IMR-90 (cell line): ENCODE measurements at places on chromosomes 3 and 15. TPM values are rescaled to one million over a fixed set of nuclear protein-coding genes. Genes with fewer than 3 reads are reported as not detected.
A peak's percentile ranks its signal among the peaks of the same experiment; 100 is the strongest.

INKA1 gene
- 2.3 and 2.8 TPM in 2 replicates for total RNA-seq

DNA sequence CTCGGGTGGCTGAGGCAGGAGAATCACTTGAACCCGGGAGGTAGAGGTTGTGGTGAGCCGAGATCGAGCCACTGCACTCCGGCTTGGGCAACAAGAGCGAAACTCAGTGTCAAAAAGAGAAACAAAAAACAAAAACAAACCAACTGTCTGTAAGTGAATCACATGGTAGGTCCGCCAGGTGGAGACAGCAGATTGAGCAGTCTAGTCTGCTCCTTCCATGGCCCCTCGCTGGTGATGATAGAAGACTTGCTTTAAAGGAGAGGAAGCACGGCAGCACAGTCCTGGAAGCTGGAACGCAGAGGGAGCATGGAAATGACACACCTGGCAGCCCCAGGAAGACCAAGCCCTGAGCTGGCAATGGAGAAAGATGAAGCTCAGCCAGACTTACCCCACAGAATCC is 31.4 kb upstream of the MGLL start:
- no peak overlapping the region for H3K4me3 ChIP-seq
- no peaks in the 10 kb centered on the region for H3K4me1 ChIP-seq
- H3K36me3 ChIP-seq: no peaks in the 10 kb centered on the region
- no peak overlapping the region for H3K27ac ChIP-seq

- no peaks in the 10 kb centered on the region for H3K4me1 ChIP-seq
- no peaks in the 10 kb centered on the region for H3K36me3 ChIP-seq
These were observed 50.7 kb downstream of the ADAMTS17 start for GRCh38 chr15:100291106-100291505.

RAB27A gene
- total RNA-seq: 4.8 and 8.6 TPM in 2 replicates

DNA sequence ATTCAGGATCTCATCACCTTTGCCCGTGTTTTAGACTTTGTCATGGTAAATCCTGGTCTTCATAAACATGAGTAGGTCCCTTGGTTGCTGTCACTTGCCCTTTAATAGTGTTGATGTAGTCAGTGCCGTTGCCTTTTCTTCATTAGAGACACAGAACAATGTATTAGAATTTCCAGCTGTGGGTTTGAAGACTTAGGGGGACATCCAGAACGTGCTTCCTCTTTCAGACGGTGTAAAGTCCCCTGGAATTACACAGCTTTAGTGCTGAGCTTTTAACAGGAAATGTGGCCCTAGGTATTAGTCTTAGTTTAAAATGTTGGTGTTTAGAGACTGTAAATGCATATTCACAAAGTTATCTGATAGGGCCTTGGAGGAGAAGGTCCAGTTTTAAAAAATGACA is 8.8 kb upstream of the LRCH3 start:
- peaks cover 2% of the 10 kb centered on the region; the same call in 1 of the 2 replicates for H3K4me1 ChIP-seq
- no peak overlapping the region for H3K4me3 ChIP-seq
- no peak for DNase-seq
- no peak overlapping the region for H3K27ac ChIP-seq
- no peaks in the 10 kb centered on the region for H3K27me3 ChIP-seq

DNA sequence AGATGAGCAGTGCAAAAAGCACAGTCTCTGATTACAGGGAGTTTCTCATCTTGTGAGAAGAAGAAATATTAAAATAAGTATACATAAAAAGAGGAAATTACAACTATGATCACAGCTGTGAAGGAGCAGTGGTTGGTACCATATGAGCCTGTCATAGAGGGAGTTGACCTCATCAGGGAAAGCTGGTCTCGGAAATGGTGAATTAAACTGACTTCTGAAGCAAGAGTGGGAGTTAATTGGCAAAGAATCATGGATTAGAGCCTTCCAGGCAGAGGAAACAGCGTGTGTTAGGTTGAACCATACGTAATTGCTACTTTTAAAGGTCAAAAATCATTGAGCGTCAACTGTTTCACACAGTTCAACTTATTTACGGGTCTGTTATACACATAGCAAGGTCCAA is 539.1 kb downstream of the EDEM1 start:
- H3K27ac ChIP-seq: no peak overlapping the region
- no peaks in the 10 kb centered on the region for H3K27me3 ChIP-seq
- H3K36me3 ChIP-seq: no peaks in the 10 kb centered on the region
- no peaks in the 10 kb centered on the region for H3K4me1 ChIP-seq
- no peak overlapping the region for H3K4me3 ChIP-seq

DNA sequence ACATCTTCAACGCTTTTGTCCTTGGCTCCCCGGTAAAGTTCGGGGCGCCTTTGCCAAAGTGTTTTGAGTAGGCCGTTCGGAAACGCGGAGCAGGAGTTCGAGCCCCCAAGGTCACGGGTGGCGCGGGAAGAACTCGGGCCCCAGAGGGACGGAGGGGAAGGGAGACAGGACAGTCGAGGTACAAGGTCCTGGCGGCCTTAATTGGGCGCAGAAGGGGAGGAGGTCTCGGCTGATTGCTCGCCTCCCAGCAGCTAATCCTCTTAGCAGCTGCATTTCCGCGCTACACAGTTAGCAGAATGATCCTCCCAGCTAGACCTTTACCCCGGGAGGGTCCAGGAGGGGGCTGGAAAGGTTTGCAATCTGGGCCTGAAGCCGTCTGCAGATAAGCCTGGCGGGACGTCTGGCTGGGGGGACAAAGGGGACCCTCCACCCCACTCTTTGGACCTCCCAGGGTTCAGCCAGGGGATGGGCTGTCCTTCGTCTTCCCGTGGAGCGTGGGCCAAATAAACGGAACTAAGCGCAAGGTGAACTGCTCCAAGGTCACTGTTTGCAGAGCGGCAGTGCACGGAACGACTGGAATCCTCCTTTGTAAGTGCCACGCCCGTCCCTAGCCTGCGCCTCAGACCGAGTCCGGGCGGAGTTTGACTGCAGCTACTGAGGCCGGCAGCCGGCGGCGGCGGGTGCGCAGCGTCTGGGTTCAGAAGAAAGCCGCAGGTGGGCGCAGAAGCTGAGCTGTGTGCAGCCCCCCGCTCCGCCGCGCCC is 7.2 kb downstream of the EOMES start:
- peaks cover 6% of the 10 kb centered on the region; the same call in 1 of the 2 replicates for H3K4me1 ChIP-seq
- peaks cover 68% of the 10 kb centered on the region for H3K27me3 ChIP-seq
- H3K4me3 ChIP-seq: no peak overlapping the region
- DNase-seq: no peak
- H3K36me3 ChIP-seq: no peaks in the 10 kb centered on the region

DNA sequence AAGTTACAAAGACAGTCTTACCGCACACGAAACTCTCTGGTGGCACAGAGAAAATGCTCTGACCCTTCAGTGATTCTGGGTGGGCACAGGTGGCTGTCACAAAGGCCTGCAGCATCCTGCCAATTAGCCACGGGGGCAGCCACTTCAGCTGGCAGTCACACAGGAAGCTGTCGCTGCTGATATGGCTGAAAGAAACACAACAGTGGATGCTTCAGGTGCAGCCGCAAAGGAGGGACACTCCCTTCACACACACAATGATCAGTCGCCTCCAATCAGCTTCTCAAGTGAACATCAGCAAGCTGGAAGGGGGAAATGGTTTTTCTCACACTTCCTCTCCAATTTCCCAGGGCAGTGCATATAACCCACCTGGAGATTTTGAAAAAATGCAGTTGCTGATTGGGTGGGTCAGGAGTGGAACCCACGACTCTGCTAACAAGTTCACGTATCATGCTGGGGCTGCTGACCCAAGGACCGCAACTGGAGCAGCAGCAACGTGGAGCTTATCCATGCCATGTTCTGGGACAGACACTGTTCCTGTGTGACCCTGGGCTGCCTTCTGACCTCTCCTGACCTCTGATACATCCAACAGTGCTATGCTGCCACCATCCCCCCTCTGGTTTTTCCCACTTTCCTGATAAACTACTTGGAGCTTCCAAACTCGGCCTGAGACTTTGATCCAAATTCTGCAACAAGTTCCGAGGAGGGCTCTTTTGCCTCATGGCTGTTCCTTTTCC is 106.6 kb downstream of the LRIG1 start:
- peaks cover 59% of the 10 kb centered on the region for H3K36me3 ChIP-seq
- H3K27me3 ChIP-seq: no peaks in the 10 kb centered on the region
- H3K4me3 ChIP-seq: no peak overlapping the region

GRCh38 chr15:44971036-44971435 is 14.5 kb downstream of the TERB2 start:
- H3K36me3 ChIP-seq: no peaks in the 10 kb centered on the region
- H3K4me1 ChIP-seq: no peaks in the 10 kb centered on the region
- no peak for DNase-seq
- H3K4me3 ChIP-seq: no peak overlapping the region
- H3K27me3 ChIP-seq: no peaks in the 10 kb centered on the region; the same call in 1 of the 2 replicates

PTH1R gene
- total RNA-seq: under 0.01 and 0.18 TPM in 2 replicates

DNA sequence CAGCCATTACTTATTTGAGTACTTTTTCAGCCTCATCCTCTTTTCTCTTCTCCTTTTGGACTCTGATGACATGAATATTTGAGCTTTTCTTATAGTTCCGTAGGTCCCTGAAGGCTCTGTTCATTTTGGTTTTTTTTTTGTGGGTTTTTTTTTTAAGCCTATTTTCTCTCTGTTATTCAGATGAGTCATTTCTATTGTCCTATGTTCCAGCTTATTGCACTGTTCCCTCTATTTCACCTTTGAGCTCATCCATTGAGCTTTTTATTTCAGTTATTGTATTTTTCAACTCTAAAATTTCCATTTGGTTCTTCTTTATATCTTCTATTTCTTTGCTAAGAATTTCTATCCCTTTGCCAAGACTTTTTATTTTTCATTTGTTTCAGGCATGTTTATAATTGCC is 7.2 kb upstream of the MGLL start:
- H3K4me3 ChIP-seq: no peak overlapping the region
- H3K27ac ChIP-seq: no peak overlapping the region
- H3K36me3 ChIP-seq: no peaks in the 10 kb centered on the region
- H3K27me3 ChIP-seq: no peaks in the 10 kb centered on the region

- H3K4me3 ChIP-seq: no peak overlapping the region
- no peak for DNase-seq
- H3K27ac ChIP-seq: no peak overlapping the region
- no peaks in the 10 kb centered on the region for H3K36me3 ChIP-seq
These were observed 210.6 kb upstream of the CHRM5 start for GRCh38 chr15:33757516-33758232.

GRCh38 chr3:79113876-79114275 is 653.9 kb downstream of the ROBO1 start:
- H3K4me1 ChIP-seq: no peaks in the 10 kb centered on the region; the same call in 1 of the 2 replicates
- H3K4me3 ChIP-seq: no peak overlapping the region
- no peak overlapping the region for H3K27ac ChIP-seq
- H3K36me3 ChIP-seq: no peaks in the 10 kb centered on the region
- H3K27me3 ChIP-seq: no peaks in the 10 kb centered on the region

DNA sequence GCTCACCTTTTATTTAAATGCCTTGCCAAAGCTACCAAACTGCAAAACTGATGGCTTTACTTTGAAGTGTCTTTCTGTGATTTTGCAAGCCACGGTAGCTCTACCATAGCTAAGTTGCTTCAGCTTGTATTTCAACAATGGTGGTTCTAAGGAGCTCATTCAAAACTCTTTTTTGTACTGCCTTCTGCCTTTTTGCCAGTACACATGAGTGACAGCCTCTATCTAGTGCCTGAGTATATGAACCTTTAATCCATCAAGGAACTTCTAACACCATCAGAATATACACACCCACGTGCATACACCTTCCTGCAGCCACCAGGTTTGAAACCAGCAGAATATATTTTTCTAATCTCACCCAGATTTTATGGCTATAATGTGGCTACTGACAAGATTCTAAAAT is 10.4 kb upstream of the NR2F2 start:
- H3K4me1 ChIP-seq: peaks cover 13% of the 10 kb centered on the region
- no peak for DNase-seq
- H3K36me3 ChIP-seq: 0 out of 2 replicates have a peak, but pooled peaks cover 2% of the 10 kb centered on the region
- H3K4me3 ChIP-seq: no peak overlapping the region
- H3K27me3 ChIP-seq: no peaks in the 10 kb centered on the region
- H3K27ac ChIP-seq: no peak overlapping the region

NAALADL2 gene
- total RNA-seq: 19.2 and 20.6 TPM in 2 replicates

DNA sequence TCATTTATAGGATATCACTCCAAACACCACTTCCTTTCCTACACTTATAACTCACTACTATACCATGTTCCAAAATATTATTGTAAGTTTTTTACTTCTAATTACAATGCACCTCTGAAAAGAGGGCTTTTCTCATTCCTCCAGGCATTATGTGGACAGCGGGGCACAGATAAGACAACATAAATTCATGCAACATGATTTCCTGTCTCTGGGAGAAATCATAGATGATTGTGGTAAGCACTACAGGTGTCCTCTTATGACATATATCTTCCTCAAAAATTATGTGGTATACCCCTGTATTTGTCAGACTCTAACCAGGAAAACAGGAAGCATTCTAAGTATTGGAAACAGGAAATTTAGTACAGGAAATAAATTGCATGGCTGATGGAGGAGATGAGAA is 45.7 kb upstream of the INO80 start:
- H3K27ac ChIP-seq: peak overlapping the region; percentile 53; the same call in 1 of the 2 replicates
- H3K27me3 ChIP-seq: no peaks in the 10 kb centered on the region
- no peaks in the 10 kb centered on the region for H3K36me3 ChIP-seq

GRCh38 chr15:81480645-81481053 is 106.6 kb upstream of the TMC3 start:
- no peaks in the 10 kb centered on the region for H3K36me3 ChIP-seq
- DNase-seq: peak; percentile 69
- H3K4me3 ChIP-seq: no peak overlapping the region
- H3K27me3 ChIP-seq: no peaks in the 10 kb centered on the region
- no peaks in the 10 kb centered on the region for H3K4me1 ChIP-seq

GRCh38 chr3:186141790-186142189 is 32.9 kb upstream of the ETV5 start:
- no peaks in the 10 kb centered on the region for H3K36me3 ChIP-seq
- no peaks in the 10 kb centered on the region for H3K4me1 ChIP-seq
- no peak overlapping the region for H3K27ac ChIP-seq
- H3K4me3 ChIP-seq: no peak overlapping the region
- no peak for DNase-seq

DNA sequence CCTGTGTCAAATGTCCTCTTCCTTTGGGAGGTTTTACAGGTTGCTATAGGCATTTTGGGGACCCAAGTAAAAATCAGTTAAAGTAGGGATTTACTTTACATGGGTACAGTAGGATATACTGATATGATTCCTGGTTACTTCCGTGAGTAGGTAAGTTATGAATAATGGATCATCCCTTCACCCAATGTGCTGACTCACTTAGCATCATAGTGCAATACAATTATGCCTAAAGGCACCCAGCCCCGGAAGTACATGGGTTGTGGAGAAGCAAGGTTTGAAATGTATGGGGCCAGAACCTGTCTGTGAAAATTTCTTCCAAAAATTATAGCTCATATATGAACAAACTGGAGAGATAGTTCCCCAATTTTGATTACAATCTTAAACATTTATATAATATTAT is 64.0 kb downstream of the GLB1 start:
- no peak for DNase-seq
- H3K36me3 ChIP-seq: peaks cover 15% of the 10 kb centered on the region
- no peaks in the 10 kb centered on the region for H3K27me3 ChIP-seq
- no peak overlapping the region for H3K27ac ChIP-seq
- H3K4me3 ChIP-seq: no peak overlapping the region
- H3K4me1 ChIP-seq: 0 out of 2 replicates have a peak, but pooled peaks cover 2% of the 10 kb centered on the region

DNA sequence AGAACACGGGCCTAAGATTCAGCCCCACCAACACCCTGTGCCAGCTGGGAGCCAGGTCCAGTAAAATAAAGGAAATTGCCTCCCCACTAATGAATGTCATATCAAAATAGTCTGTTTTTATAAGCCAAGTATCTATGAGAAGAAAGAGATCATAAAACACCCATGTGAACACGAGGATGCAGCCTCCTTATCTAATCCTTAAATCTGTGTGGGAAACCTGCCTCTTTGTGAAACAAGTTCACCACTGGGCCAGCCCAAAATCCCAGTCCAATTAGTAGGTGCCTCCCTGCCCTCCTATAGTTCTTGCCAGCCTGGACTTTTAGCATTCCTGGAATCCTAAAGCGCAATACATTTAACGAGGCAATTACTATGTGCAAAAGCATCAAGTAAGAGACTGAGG is 42.0 kb downstream of the SCAPER start:
- DNase-seq: no peak
- no peak overlapping the region for H3K27ac ChIP-seq
- H3K27me3 ChIP-seq: no peaks in the 10 kb centered on the region
- no peaks in the 10 kb centered on the region for H3K36me3 ChIP-seq
